Stimulated activated CD4-positive, alpha-beta T cell treated with anti-CD3 and anti-CD28 coated beads, Interleukin-2, amount 100 ng/mL, for 48 hours (primary cell): ENCODE measurements at places on chromosomes 1 and 21.
A peak's percentile ranks its signal among the peaks of the same experiment; 100 is the strongest.

GRCh38 chr1:47758341-47759250, 238.6 kb downstream of the TRABD2B start:
- DNase-seq = no peak

GRCh38 chr1:23184212-23184934, 15.7 kb upstream of the LUZP1 start:
- DNase-seq = peak; percentile 21

GRCh38 chr1:209885403-209886218, 52.4 kb upstream of the SYT14 start:
- no peak for DNase-seq

- no peak for DNase-seq
These were observed 22.1 kb upstream of the SSX2IP start for GRCh38 chr1:84712276-84712874.

DNA sequence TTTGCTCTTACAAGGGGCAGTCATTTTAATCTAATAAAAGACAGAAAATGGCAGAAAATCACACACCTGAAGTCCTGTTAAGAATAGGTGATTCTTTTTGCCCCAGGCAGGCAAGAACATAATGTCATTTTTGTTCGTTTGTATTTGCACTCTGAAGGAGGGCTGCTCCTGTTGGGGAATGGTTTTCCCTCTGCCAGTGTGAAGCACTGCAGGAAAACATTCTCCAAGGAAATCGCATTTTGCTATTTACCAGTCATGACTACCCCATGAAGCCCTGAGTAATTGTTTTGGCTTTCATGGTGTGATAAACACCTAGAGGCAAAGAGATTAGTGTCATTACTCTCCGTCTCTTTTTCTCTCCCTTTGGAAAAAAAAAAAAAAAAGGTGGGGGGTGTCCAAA, 345.5 kb downstream of the NTNG1 start:
- DNase-seq = no peak

GRCh38 chr1:39392851-39393573, 98.4 kb upstream of the BMP8A start:
- no peak for DNase-seq

GRCh38 chr21:22880573-22880972, 1882.4 kb downstream of the NCAM2 start:
- DNase-seq = no peak

- no peak for DNase-seq
These were observed 154.2 kb downstream of the TENT5C start for GRCh38 chr1:117760069-117760468.

GRCh38 chr1:32858791-32859190, 11.9 kb downstream of the FNDC5 start:
- DNase-seq = no peak

- DNase-seq = no peak
These were observed 576.6 kb downstream of the NPHP4 start for GRCh38 chr1:5415606-5416005.

DNA sequence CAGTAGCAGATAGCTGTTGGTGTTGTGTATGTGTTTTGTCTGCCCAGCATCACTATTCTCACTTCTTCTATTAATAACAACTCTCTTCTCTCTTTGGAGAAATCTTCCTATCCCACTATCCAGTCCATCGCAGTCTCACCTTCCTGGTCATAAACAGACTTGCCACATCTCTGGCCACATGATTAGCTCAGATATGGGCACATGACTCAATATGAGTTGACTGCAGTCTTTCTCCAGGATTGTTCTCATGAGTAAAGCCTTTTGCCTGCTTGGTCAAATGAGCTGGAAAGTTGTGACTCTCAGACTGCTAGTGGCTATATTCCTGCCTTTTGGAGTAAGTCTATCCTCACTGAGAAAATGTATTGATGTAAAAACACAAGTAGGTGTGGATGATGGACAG, 32.9 kb upstream of the TADA1 start:
- DNase-seq = no peak

DNA sequence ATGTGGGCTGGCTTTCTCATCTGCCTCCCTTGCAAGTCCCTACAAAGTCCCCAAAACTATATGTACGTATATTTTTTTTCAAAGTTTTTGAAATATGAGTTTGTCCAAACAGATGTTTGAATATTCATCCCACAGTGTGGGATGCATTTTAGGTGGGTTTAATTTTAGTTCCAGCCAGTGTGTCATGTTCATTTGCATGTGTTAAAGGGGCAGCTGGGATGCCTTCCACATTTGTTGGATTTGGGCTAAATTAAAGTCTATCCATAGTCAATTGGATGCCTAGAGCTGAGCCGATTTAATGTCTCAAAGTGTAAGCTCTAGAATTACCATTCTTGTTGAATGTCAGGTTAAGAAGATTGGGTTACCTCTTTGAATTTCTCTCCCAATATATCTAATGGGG, 139.2 kb downstream of the GALNT2 start:
- DNase-seq = no peak

GRCh38 chr1:99650030-99650429, 4.1 kb downstream of the PALMD start:
- DNase-seq = no peak

DNA sequence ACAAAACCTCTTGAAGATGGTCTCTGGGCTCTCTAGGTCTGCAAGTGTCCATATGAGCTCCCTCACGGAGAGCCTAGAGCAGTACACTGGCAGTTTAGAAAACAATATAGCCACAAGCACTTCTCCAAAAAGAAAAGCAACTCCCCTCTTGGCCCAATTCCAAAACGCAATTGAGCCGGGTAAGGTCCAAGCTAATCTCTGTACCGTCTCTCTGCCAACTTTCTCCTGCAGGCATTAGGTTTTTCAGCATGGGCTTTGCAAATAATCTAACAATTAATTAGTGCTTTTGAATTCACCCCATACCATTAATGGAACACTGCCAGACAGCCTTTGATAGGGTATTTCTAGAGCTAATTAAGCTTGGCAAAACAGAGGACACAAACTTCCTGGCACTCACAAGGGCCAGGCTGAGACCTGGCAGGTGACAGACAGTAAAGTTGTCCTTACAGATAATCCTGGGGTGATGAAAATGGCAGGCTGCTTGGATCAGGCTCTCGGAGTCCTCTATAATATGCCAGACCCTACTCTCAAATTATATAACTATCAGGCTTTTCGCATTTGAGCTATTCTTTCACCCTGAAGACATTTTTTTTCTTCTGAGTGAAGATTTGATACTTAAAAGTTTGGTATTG, 39.8 kb downstream of the TGFBR3 start:
- DNase-seq = no peak

GRCh38 chr1:113802367-113803007, 9.8 kb downstream of the RSBN1 start:
- DNase-seq = no peak

DNA sequence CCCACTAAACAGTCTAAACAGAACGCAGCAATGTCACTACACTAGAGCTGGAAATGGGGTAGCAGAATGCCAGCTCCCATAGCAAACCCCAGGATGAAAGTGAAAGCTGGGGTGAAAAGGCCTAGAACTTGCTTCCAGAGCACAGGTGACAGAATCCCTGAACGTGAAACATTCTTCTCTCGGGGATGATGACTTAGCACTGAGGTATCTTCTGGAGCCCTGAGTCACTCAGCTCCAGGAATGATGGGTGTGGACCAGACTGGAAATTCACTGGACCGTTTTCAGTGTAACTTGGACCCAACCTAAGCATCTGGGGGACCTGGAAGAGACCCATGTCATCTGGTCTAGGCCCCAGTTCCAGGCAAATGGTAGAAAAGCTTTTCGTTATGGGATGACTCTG, 108.9 kb downstream of the CDC7 start:
- DNase-seq = no peak

GRCh38 chr21:21530680-21531079, 532.5 kb downstream of the NCAM2 start:
- no peak for DNase-seq

DNA sequence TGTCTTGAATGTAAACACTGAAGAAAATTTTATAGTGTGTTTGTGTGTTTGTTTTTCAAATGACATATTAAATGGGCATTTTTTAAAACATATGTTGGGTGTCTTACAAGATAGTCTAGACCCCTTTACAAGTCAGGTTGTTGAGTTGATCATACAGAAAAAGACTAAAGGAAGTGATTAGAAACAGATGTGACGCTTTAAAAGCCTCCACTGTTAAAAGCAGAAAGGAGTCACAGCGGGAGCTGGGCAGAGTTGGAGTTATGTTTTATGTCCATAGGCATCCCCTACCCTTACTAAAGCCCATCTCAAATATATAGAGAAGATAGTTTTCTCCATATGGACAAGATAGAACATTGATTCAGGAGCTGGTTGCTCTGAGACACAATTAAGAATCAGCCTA, 393.9 kb downstream of the PLPP3 start:
- DNase-seq = no peak

- no peak for DNase-seq
These were observed 51.5 kb upstream of the CYP2J2 start for GRCh38 chr1:59978026-59978425.

DNA sequence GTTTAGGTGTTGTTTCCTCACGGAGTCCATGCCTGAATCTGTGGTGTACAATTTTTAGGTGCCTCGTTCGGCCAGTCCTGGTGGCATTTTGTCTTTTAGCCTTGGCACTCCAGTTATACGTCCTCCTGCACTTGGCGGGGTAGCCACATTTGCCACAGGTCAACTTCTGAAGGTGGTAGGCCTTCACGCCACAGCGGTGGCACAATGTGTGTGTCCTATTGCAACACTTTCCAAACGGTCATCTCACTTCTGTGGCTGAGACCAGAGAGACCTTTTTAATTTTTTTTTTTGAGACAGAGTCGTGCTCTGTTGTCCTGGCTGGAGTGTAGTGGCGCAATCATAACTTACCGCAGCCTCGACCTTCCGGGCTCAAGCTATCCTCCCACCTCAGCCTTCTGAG, 49.1 kb downstream of the CAMTA1 start:
- DNase-seq = no peak

- DNase-seq = no peak
These were observed 26.4 kb downstream of the MX2 start for GRCh38 chr21:41388259-41388658.

- DNase-seq = no peak
These were observed 124.6 kb upstream of the KRTAP19-8 start for GRCh38 chr21:31162827-31163226.

GRCh38 chr1:229023651-229024300, 247.1 kb upstream of the RAB4A start:
- no peak for DNase-seq

- no peak for DNase-seq
These were observed 50.7 kb upstream of the ACOT11 start for GRCh38 chr1:54497338-54497737.

DNA sequence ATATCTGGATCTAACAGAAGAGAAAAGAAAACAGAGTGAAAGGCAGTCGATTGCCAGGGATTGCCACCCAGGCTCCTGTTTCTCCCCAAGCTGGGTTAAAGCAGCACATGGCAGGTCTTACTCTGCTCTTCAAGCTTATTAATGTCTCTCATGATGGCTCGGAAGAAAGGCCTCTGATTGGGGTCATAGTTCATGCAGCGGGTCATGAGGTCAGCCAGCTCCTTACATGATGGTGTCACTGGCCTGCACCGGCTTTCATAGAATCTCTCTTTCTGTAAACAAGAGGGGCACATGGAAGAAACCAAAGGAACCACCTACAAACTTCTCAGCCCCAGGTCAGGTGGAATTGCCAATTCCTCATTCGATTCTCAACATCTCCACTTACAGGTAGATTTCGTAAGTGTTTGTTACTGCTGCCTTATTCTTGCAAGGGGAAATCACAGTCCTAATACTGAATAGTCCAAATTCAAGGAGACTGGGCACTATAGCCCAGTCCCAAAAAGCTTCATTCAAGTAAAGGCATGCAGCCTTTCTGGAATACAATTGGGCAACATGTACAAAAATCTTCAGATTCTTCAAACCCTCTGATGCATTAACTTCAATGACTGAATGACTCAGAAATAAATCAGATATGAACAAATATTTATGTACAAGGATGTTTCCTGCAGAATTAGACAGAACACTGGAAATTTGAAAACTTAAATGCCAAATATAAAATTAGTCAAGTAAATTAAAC, 96.6 kb downstream of the RAVER2 start:
- DNase-seq = no peak

- peak; percentile 55 for DNase-seq
These were observed 60.0 kb upstream of the ATP5PO start for GRCh38 chr21:33975548-33976081.

- no peak for DNase-seq
These were observed 15.7 kb downstream of the TNFRSF1B start for GRCh38 chr1:12182410-12182984.

DNA sequence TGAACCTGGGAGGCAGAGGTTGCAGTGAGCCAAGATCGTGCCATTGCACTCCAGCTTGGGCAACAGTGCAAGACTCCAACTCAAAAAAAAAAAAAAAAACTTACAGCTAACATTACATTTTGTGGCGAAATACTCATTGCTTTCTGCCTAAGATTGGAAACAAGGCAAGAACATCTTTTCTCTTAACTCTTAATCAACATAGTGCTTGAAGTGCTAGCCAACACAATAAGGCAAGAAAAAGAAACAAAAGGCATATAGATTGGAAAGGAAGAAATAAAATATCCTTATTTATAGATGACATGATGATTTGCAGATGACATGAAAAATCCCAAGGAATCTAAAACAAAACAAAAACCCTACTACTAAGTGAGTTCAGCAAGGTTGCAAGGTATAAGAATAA, 24.6 kb upstream of the GJA9 start:
- DNase-seq = no peak

- no peak for DNase-seq
These were observed 108.2 kb downstream of the DIRAS3 start for GRCh38 chr1:67942274-67942673.

DNA sequence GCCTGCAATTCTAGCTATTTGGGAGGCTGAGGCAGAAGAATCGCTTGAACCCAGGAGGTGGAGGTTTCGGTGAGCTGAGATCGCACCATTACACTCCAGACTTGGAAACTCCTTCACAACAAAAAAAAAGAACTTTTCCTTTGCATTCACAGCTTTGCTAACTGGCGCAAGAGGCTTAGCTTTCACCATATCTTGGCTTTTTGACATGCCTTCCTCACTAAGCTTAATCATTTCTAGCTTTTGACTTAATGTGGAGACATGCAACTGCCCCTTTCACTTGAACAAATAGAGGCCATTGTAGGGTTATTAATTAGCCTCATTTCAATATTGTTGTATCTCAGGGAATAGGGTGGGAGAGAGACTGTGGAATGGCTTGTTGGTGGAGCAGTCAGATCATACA, 8.7 kb downstream of the KPNA6 start:
- DNase-seq = no peak

- no peak for DNase-seq
These were observed 602 bp upstream of the RIMKLA start for GRCh38 chr1:42379794-42380585.

DNA sequence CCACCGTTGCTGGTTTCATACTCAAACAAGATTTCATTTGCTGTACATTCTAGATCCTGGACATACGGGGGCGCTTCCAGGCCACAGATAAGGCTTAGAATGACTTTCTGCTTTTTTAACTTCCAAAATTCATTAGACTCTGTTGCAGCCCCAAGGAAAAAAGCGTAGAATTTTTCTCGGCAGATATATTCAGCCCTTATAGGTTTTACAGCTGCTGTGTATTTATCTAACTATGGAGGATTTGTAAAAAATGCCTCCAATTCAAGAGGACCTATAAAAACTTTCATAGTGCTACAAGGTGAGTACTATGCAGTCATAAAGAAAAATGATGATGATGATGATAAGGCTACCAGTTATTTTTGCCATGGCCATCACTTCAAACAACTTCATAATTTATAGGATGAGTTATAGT, 51.6 kb downstream of the SLC30A10 start:
- DNase-seq = no peak

- DNase-seq = no peak
These were observed 46.1 kb downstream of the SERBP1 start for GRCh38 chr1:67383999-67384638.
